Left ventricle myocardium inferior (tissue), 1 donor: ENCODE measurements at places on chromosomes 3 and 15.

GRCh38 chr15:67114846-67115585, 49.6 kb downstream of the SMAD3 start:
- H3K27ac ChIP-seq = peak overlapping the region; percentile 21
- no peaks in the 10 kb centered on the region for H3K27me3 ChIP-seq
- H3K4me1 ChIP-seq = peaks cover 67% of the 10 kb centered on the region
- no peak for DNase-seq

GRCh38 chr3:37905987-37906674, 44.5 kb downstream of the CTDSPL start:
- peaks cover 65% of the 10 kb centered on the region for H3K4me1 ChIP-seq
- DNase-seq = no peak
- H3K27ac ChIP-seq = peak overlapping the region; percentile 75
- no peaks in the 10 kb centered on the region for H3K36me3 ChIP-seq
- H3K27me3 ChIP-seq = no peaks in the 10 kb centered on the region

DNA sequence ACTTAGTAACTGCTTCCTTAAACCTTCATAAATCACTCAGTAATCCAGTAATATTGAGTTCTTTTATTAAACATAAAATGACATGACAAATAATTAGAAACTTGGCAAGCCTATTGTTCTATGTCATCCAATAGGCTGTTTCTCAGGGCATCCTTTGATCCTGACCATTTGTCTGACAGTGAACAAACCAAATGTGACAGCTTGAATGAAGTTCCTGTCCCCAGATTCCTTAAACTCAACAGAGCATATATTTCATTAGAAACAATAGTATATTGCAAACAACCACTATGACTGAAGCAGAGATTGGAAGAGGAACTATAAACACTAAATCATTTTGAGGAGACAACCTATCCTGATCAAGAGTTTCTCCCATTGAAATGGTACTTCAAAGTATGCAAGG, 113.6 kb upstream of the MDFIC2 start:
- H3K27ac ChIP-seq = no peak overlapping the region
- DNase-seq = no peak
- H3K27me3 ChIP-seq = no peaks in the 10 kb centered on the region

DNA sequence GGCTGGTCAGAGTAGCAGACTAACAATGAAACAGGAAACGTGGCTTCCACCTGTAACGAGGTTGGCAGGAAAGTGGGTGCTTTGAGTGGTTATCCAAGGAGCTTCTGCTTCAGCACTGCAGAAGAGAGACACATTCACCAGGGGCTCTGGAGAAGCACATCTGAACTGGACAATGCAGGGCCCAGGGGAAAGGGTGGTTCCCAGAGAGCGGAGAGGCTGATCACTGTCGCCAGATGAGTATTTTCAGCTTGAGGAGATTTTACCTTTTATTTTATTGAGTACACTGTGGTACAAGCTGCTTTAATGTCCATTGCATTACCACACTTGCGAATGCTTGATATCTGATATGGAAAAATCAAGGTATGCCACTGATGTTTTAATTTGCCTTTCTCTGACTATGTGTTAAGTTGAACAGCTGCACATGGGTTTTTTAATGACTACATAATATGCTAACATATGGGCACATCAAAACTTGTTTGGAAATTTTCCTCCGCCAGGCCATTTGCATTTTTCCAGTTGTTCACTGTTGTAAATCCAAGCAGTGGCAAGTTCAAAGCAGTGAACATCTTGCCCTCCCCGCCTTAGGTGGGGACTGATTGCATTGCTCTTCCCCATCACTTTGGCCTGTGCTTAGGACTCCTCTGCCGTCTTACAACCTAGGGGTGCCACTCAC, 52.1 kb downstream of the LRTM1 start:
- H3K27me3 ChIP-seq = no peaks in the 10 kb centered on the region
- H3K36me3 ChIP-seq = peaks cover 3% of the 10 kb centered on the region
- no peak overlapping the region for H3K4me3 ChIP-seq

DNA sequence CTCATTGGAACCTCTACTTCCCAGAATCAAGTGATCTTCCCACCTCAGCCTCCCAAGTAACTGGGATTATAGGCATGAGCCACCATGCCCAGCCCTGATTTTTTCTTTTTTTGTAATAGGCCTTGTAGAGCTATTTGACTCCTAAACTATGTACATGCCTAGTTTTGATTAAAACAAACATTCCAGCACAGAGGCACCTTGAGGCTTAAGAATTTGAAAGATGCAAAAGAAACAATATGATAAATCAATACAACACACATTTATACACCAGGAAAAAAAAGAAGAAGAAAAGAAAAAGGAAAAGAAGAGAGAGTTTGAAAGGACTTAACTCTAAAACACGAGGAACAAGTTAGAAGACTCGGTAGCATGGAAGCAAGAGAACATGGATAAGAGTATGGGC, 13.9 kb upstream of the FRMD5 start:
- no peaks in the 10 kb centered on the region for H3K36me3 ChIP-seq
- no peak overlapping the region for H3K27ac ChIP-seq
- peaks cover 27% of the 10 kb centered on the region for H3K27me3 ChIP-seq

DNA sequence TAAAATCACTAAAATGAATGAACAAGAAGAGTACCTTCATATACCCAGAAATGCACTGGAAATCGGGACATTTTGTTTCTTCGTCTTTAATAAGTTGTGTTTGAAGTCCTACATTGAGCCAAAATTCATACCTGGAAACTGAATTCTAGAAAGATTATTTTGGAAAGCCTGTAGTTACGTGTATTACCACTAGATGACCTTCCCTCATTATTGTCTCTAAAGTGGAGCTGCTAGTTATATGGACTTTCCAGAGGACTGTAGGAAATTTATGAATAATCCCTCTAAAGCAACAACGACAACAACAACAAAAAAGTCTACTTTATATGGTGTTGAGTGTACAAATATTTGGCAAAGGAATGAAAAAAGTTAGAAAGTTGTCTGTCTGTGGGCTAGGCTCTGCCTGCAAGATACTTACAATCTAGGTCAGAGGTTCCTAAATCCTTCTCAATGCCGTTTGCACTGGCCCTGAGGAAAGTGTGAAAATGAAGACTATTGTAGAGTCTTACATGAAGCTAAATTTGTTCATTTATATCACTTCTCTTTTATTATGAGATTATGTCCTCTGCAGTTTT, 234.8 kb upstream of the NR2E3 start:
- H3K4me3 ChIP-seq = no peak overlapping the region
- no peaks in the 10 kb centered on the region for H3K36me3 ChIP-seq
- DNase-seq = no peak

GRCh38 chr3:117645561-117646242, 936.1 kb downstream of the TUSC7 start:
- DNase-seq = no peak
- H3K4me1 ChIP-seq = no peaks in the 10 kb centered on the region
- H3K27ac ChIP-seq = no peak overlapping the region
- H3K27me3 ChIP-seq = no peaks in the 10 kb centered on the region
- no peaks in the 10 kb centered on the region for H3K36me3 ChIP-seq
- H3K4me3 ChIP-seq = no peak overlapping the region

DNA sequence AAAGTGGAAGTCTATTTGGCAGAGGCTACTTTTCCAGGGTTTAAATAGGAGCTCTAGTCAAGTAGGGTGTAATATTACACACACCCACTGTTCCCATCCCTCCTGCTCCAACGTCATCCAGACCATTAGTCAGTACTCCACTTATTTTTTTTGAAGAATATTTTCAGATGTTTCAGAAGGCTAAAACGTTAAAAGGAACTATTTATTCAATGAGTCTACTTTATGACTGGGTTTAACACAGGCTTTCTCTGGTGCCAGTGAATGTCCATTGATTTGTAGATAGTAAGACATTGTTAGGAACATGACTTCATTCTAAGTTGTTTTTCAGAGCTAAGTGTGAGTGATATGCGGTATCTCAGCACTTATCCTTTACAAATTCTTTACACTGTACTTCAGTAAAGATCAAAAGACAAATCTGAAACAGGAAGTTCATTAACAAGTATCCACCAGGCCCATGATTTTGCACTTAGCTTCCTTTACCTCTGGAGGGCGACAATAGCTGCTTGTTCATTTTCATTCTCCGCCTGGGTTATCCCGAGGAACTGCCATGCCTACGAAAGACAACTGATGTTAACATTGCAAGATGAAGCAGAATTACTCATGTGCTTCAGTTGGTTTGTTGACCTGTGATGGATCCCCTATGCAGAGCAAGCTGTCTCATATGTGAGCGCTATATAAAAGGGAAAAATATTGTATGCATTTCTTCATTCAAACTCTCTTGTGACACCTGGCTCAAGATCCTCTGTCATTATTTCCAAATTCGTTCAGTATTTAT, 158.7 kb downstream of the USP13 start:
- no peak overlapping the region for H3K27ac ChIP-seq
- H3K4me3 ChIP-seq = no peak overlapping the region
- no peak for DNase-seq
- H3K27me3 ChIP-seq = no peaks in the 10 kb centered on the region

DNA sequence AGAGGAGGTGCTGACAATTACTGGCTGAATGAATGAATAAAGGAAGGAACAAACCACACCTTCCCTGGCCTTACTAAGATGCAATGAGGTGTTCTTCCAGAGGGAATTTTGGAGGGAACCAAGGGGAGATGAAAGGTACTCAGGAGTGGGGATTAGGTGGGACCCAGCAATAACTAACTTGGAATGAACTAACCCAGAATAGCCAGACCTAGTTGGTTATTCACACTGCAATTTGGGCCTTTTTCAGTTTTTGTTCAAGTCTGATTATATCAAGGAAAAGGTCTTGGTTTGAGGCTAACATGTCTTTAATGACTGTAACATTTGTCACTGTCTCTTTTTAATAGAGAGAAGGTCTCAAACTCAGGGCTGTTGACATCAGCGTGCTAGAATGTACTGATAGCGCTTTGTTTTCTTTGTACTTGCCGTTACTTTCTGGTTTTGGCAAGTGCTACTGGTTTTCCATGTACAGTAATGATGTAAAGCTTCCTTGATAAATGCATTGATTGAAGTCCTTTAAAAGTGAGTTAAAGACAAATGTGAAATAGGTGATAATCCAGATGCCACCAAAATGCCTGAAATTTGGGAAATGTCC, 3.2 kb upstream of the PLXND1 start:
- peaks cover 16% of the 10 kb centered on the region for H3K27me3 ChIP-seq
- no peak for DNase-seq
- no peak overlapping the region for H3K4me3 ChIP-seq
- H3K4me1 ChIP-seq = peaks cover 90% of the 10 kb centered on the region
- H3K27ac ChIP-seq = peak overlapping the region; percentile 97
- H3K36me3 ChIP-seq = no peaks in the 10 kb centered on the region

GRCh38 chr15:47987908-47988532, 132.8 kb upstream of the SLC24A5 start:
- no peak overlapping the region for H3K27ac ChIP-seq
- H3K4me1 ChIP-seq = no peaks in the 10 kb centered on the region
- H3K27me3 ChIP-seq = no peaks in the 10 kb centered on the region
- no peak for DNase-seq
- no peak overlapping the region for H3K4me3 ChIP-seq

DNA sequence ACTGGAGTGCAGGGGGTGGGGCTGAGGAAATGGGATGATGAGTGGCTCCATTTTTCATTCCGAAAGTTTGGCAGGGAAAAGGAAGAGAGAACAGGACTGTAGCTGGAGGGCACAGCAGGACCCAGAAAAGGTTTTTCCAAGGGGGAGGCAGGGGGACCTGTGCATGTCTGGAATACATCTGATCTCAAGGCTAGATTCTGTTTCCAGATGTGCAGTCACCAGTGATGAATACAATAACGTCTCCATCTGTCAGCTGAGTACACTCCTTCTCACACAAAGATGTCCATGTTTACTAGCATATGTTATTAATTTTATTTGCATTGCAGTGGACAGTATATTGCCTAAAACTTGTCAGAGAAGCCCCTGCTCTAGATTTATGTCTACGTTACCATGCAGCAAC, 39.9 kb upstream of the PRTG start:
- H3K36me3 ChIP-seq = no peaks in the 10 kb centered on the region
- H3K27me3 ChIP-seq = peaks cover 12% of the 10 kb centered on the region
- no peak overlapping the region for H3K4me3 ChIP-seq
- H3K27ac ChIP-seq = no peak overlapping the region
- DNase-seq = no peak

GRCh38 chr3:143226678-143227291, 107.2 kb downstream of the CHST2 start:
- no peaks in the 10 kb centered on the region for H3K27me3 ChIP-seq
- no peak for DNase-seq
- H3K36me3 ChIP-seq = no peaks in the 10 kb centered on the region
- H3K27ac ChIP-seq = no peak overlapping the region

- peak overlapping the region; percentile 94 for H3K27ac ChIP-seq
- H3K36me3 ChIP-seq = peaks cover 15% of the 10 kb centered on the region
- peak; percentile 45 for DNase-seq
- no peaks in the 10 kb centered on the region for H3K27me3 ChIP-seq
- H3K4me3 ChIP-seq = peak overlapping the region; percentile 92
These were observed 448 bp downstream of the PLXNB1 start for GRCh38 chr3:48429317-48429959.

DNA sequence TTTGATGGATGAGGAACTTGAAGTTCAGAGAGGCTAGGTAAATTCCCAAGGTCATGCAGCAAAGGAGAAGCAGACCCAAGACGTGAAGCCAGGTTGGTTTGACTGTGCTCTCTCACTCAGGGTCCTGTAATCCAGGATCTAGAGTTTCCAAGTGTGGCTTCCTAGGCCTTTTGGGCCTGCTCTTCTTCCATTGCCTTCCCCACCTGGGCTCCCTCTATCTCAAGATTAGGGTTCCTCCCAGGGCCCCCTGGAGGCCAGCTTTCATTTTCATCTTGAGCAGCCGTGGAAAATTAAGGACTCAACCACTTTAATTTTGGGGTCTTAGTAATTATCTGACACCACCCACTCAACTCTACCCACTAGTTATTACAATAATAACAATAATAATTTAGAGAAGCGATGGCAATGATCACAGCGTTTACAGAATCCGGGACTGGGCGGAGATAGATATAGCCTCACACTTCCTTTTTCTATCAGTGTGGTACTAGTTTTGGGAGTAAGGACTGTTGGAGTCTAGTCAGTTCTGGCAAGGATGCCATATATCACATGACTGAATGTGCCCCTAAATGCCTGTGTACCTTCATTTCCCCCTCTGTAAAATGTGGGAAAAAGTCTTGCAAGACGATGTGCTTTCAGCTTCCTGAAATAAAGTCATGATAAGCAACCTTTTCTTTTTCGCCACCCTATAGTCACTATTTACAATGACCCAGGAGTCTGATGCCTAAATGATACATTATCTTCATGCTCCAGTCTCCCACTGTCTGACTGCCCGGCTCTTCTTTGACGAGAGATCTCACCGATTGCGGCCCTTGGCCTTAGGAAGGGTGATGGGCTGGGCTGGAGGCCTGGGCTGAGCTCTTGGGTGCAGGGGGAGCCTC, 30.2 kb upstream of the MAGEF1 start:
- no peak for DNase-seq
- no peak overlapping the region for H3K4me3 ChIP-seq
- H3K27ac ChIP-seq = no peak overlapping the region
- peaks cover 45% of the 10 kb centered on the region for H3K27me3 ChIP-seq
- no peaks in the 10 kb centered on the region for H3K36me3 ChIP-seq

DNA sequence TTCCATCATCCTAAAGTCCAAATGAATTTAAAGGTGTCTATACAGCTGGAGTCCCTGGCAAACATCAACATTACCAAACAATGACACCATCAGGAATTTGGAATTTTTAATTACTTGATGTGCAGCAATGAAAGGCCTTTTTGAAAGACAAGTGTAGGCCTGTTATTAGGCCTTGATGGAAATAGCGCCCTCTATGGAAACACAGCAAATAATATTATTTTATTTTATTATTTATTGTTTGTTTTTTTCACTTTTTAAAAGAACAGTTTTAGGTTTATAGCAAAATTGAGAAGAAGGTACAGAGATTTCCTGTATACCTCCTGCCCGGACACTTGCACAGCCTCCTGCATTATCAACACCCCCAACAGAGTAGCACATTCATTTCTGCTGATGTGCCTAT, 18.1 kb upstream of the OR5AC2 start:
- no peak overlapping the region for H3K27ac ChIP-seq
- no peak for DNase-seq
- H3K4me3 ChIP-seq = no peak overlapping the region
